ENCODE measurements at places on chromosomes 12 and 14.

- DNase-seq = no peak
Observed at GRCh38 chr12:48827026-48827425, 8.7 kb downstream of the CACNB3 start.

DNA sequence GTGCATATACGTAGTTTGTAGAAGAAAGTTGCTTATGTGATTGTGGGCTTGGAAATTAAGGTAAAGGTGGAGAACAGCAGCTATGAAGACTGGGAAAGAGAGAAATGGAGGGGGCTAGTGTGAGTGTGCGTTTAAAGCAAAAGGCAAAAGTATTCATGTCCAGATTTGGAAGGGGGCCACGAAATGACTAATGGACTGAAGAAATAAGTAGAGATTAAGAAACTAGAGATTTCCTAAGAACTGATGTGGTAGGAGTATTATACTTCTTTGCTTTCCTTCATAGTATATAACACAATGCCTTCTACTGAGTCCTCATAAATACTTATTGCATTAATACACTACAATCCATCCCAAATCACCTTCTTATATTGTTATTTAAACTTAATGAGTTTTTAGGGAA is 298.6 kb upstream of the NOVA1 start:
- DNase-seq = peak; percentile 31

GRCh38 chr12:29682088-29682487 is 101.7 kb downstream of the TMTC1 start:
- no peak for DNase-seq

DNA sequence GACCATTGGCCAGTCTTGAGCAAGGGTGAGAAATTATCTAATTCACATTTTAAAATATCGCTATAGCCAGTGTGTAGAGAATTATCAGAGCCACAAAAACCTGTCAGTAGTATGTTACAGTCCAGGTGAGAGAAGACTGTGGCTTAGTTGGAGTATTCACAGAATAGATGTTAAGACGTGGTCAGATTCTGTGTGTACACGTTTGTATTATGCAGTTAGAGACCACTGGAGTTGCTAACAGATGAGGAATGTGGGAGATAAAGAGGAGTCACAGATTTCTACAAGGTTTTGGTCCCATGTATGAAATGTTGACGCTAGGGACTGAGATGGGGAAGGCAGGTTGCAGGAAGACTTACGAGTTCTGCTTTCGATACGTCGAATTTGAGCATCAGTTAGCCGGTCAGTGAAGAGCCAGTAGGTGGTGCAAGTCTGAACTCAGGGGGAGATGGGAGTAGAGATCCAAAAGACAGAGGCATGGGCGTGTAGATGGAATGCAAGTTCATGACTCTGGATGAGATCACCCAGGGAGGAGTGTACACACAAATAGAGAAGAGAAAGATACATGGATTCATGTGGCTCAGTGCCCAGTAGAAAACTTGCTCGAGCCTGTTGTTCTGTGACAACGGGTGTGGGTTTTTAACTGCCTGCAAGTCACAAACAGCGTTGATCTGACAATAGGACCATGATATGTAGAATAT is 114.8 kb upstream of the FLRT2 start:
- peak; percentile 65 for DNase-seq

DNA sequence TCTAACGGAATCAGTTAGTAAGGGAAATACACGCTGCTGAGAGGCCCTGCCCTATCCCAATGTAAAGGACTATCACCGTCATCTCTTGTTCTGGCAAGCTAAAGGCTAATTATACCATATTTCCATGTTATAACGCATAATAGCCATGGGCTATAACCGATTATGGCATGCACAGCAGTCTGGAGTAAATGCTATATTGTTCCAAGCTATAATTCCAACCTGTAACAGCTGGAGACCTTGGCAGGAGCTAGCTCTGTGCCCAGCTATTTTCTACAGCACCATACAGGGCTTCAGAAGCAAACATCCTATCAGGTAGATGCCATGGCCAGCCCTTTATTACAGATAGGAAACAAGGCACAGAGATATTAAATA is 26.3 kb downstream of the SYNE3 start:
- DNase-seq = no peak

GRCh38 chr14:91394105-91395081 is 23.2 kb downstream of the CCDC88C start:
- no peak for DNase-seq

DNA sequence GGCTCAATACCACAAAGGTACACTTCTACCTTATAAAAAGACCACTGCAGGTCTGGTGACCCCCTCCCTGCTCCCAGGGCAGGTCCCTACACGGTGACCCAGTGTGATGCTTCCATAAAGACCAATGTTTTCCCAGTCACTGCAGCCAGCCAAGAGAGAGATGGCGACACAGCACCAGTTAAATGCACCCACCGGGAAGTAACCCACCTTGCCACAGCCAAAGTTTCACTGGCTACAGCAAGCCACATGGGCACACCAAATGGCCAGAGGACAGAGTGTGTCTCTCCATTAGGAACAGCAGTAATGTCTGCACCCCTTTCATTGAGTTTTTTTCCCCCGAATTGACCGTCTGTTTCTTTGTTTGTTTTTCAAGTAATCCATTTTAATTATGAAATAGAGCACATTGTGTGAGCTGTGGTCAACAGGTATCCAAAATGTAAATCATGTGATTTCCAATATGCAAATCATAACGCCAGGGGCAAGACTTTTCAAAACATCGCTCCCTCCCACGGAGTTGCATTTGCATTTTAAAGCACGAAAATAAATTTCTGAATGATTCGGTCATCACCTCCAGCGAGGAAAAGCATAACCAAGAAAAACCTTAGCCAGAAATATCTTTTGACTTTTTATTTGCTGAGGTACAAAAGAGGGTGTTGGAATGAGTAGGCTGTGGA is 48.9 kb upstream of the EML1 start:
- DNase-seq = no peak

DNA sequence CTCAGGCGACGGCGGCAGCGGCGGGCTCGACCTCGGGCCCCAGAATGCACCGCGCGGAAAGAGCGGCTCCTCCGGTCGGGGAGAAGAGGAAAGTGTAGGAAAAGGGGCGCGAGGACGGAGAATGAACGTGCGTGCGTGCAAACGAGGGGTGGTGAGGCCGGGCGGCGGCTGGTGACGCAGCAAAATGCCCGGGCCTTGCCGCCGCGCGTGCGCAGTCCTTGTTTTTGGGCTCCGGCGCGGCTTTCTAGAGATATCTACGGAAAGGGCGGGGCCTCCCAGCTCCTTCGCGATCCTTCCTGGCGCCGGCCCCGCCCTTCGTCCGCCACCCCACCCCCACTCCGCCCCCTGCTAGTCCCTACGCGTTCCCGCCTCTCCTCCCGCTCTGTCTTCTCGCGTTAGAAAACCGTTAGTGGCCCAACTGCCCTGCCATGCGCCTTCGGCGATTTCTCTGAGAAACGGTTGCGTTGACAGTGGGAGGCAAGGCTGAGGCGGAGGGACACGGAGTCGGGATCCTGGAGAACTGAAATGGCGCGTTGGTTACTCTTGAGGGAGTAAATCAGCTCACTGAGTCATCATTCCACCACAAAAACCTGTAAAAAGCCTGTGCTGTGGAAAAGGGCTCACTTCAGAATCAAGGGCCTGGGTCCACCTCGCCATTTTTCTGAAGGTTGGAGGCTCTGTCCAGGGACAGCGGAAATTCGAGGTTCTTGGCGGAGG is at the start of gene PTGES3:
PTGES3 (minus strand) TSS at position 156 of the 717 bp plus-strand sequence. CDS start 285 bp downstream, outside the sequence.
- peak; percentile 98 for DNase-seq

DNA sequence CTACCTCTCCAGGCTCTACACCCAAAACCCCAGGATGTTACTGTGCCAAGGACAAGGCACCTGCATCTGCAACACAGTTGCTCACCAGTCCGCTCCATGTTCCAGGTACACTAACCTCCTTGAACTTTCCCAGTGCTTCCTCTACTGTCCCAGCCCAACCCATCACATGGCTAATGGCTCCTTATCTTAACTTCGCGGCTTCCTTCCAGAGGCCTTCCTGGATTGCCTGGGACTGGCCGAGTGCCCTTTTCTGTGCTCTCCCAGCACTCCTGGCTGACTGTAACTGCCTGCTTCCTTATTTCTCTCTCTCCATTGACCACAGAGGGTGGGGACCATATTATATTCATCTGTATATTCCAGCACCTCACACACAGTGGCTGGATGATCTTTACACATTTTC is 20.9 kb downstream of the POMT2 start:
- no peak for DNase-seq

- no peak for DNase-seq
Observed at GRCh38 chr14:20630340-20631022, 11.0 kb downstream of the OR6S1 start.

DNA sequence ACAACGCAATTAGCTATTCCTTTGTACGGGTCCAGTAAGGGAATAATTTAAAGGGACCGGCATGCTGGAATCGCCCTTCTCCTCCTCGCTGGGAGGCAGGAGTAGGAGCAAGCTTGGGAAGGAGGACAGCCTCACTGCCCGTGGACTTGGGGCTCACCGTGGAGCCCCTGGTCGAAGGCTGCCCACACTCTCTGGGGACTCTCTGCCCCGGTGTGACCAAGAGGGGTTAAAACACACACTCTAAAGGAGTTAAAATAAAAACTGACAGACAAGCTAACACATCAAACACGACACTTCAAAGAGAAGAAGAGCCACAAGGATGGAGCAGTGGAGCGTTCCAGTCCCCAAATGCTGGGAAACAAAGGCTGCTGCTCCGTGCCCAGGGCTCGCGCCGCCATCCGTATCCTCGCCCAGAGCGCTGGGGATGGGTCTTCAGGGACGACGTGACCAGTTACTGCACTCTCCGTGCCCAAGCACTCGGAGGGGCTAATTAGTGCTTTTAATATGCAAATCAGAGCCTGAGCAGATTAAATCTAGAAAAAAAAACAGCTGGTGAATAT is 123.3 kb downstream of the PAPOLA start:
- no peak for DNase-seq

- DNase-seq = no peak
Observed at GRCh38 chr14:30994681-30995620, 30.5 kb upstream of the AP4S1 start.

DNA sequence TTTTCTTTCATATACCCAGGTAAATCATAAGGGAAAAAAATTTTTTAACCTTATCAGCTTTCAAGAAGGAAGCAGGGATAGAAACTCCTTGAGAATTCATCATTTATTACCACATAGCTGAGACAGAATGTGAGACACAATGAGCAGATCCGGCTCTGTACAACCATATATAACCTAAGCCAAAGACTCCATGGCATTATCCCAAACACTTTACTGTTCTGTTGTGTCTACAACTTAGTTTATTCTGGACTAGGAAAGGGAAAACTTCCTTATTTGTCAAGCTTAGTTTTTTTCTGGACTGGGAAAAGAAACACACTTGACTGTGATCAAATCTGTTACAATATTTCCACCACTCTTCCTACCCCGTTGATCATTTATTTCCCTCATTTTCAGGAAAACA is 38.3 kb upstream of the CATSPERB start:
- DNase-seq = no peak

- no peak for DNase-seq
Observed at GRCh38 chr12:128286970-128287369, 20.0 kb downstream of the TMEM132C start.

DNA sequence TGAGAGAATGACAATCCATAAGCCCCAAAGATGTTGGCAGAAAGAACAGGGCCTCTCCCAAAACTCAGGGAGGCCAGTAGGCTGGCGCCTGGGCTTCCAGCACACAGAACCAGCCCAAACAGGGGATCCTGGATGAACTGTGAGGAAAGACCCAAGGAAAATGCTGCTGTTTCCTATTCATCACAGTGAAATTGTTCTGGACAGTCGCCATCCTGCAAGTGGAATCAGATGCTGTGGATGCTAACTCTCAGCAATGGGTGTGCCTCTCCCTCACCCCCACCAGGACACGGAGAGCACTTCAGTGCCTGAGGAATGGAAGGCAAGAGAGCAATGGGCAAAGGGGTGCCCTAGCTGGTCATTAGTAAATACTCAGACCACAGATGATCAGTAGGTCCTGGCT is 80.8 kb downstream of the ANO2 start:
- no peak for DNase-seq

DNA sequence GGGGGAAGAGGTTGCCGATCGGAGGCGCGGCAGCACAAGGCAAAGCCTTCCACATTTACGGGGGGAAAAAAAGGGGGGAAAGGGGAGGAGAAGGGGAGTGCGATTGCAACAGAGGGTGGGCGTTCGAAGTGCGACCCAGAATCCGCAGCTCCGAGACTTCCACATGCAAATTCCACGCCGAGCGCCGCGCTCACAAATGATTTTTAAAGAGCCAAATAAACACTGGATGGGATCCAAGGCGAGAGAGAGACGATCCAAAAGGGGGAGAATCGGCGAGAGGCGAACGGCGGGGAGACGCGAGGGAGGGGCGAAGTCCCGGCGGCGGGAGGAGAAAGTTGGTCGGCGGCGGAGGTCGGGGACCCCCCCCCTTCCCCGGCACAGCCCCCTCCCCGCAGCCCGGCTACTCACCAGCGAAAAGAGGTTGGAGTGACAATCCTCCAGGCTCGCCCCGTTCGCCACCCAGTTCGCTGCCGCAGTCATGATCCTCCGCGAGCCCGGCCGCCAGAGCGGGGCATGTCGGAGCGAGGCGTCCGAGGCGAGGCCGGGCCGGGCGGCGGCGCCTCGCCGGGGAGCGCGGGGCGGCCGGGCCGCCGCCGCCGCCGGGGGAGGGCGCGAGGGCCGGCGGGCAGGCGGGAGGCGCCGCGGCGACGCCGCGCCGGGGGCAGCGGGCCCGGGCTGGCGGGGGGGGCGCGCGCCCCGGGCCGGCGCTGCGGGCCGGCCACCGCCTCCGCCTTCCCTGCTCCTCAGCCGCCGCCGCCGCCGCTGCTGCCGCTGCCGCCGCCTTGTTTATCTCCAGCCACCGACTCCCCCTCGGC is 634 bp downstream of the MED13L start:
- peak; percentile 77 for DNase-seq

DNA sequence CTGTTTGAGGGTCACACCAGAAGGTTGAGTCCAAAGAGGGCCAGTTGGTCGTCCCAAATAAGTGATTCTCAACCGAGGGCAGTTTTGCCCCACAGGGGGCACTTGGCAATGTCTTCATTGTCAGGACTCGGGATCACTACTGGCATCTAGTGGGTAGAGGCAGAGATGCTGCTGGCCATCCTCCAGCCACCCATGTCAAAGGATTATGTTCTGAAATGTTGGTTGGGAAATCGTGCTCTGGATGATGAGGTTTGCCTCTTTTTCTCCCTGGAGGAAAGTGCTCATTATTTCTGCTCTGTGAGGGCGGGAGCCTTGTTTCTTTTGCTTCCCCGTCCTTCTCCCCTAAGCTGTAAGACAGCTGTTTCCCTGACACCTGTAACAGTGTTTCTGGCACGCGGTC is 3.6 kb downstream of the ZNF839 start:
- DNase-seq = peak; percentile 74

GRCh38 chr12:1618489-1618888 is 10.5 kb upstream of the WNT5B start:
- DNase-seq = no peak

GRCh38 chr12:25352083-25352918 is 101.6 kb upstream of the KRAS start:
- DNase-seq = no peak

DNA sequence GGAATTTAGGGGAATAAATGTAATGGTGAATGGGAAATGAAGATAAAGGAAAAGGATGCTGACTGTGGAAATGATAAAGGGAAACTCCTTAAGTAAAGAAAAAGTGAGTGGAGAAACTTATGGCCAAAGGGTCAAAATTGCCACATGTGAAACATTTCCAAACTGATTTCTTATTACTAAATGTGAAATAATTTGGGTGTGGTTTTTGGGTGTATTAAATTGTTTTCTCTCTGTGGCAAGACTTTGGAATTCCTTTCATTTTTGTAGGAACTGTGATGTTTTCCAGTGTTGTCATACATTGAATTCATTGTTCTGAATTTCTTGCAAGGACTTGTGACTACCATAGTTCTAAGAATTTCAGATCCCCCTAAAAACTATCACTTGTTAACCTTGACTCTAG is 1891.5 kb upstream of the SEL1L start:
- no peak for DNase-seq

Measured in left cardiac atrium (tissue), 4 donors.